ENCODE measurements at places on chromosomes 6 and 20.

GRCh38 chr6:106411643-106412200 lies 51.2 kb downstream of the CRYBG1 start:
- DNase-seq = no peak

- DNase-seq = no peak
These were observed 18.8 kb downstream of the ALDH5A1 start for GRCh38 chr6:24513602-24514001.

DNA sequence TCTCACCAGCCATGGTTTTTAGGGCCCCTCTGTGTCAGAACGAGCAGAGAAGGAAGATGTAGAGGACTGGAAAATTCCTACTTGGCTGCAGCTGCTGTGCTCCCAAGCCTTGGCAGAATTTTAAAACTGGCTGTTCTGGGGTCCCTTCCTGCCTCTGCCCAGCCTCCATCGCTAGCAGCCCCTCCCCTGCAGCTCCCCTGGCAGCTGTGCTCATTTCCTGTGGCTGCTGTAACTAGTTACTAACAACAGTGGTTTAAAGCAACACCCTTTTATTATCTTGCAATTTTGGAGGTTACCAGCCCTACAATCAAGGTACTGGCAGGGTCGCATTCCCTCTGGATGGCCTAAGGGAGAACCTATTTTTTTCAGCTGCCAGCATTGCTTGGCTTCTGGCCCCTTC lies 3.7 kb upstream of the CST11 start:
- DNase-seq = no peak

GRCh38 chr20:36895036-36895435 lies 19.1 kb downstream of the TLDC2 start:
- no peak for DNase-seq

DNA sequence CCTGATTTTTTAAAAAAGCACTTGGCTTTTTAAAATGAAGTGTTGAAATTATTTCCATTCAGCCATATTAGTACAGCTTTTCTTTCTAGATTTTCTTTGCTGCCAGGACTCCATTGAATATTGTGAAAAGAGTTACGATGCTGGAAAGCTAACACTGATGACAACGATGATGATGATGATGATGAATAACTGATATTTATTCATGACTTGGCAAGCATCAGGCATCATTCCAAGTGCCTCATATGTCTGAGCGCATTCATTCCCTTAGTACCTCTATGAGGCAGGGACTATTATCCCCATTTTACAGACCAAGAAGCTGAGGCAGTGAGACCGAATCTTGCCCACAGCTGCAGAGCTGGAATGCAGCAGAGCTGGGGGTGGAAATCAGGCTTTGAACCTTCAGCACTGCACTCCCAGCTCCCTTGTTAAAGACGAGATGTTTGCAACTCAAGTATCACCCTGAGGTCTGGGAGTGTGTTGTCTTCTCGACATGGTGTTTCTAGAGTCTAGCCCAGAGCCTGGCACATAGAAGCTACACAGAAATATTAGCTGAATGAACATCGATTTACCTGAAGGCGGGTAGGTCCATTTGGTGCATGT lies 85.5 kb upstream of the FRMD1 start:
- DNase-seq = no peak
